ENCODE measurements at places on chromosomes 5 and 9. TPM values are rescaled to one million over a fixed set of nuclear protein-coding genes. Genes with fewer than 3 reads are reported as not detected.

Gene NUTM2F
- polyA plus RNA-seq, result not detected

Gene KCNIP1
- 12.7 TPM for polyA plus RNA-seq

- no peak for DNase-seq
Measured at GRCh38 chr5:179422908-179423481, 77.7 kb upstream of the ADAMTS2 start.

DNA sequence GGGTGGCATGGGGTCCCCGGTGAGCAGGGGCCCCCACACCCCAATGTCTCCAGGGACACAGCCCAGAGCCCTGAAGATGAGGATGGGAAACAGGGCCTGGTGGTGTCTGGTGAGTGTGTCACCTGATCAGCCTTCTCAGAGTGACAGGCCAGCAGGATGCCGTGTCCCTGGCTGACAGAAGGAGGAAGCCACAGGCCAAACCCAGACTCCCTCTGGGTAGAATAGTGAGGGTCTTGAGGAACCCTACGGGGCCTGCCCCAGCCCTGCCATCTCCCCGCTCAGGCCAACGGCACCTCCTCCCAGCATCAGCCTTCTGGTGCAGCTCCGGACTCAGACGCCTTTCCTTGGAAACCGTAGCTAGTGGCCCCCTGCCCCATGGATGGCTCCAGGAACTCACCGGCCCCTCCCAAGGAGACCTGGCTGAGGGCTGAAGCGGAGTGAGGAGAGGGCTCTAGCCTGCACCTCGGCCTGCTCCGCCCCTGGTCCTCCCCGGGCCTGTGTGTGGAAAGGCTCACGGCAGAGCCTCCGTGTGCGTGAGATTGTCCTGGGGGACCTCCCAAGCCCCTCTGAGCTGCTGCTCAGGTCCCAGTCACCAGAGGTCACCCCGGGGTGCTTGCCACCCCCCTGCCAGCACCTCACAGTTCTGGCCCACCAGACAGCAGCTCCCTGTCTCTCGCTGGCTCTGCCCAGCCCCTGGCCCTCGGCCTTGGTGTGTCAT, 6.0 kb downstream of the RALGDS start:
- DNase-seq, result no peak

DNA sequence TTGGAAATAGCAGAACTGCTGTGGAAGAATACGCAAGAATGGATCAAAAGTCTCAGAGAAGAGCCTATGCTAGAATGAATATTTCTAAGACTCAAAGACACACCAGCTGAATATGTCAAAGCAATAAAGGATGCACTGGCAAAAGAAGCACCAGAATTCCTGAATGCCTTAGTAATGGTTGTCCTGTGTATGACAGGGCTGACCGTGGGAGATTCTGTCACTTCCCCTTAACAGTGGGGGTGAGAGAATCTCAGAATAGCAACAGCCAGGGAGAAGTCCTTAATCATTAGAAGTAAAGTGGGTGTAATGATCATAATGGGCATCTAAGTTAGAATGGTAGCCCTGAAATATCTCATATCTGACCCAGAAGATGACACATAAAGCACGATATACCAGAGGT, 14.6 kb upstream of the PRR16 start:
- no peak for DNase-seq
